ENCODE measurements at places on chromosomes 4 and X.

DNA sequence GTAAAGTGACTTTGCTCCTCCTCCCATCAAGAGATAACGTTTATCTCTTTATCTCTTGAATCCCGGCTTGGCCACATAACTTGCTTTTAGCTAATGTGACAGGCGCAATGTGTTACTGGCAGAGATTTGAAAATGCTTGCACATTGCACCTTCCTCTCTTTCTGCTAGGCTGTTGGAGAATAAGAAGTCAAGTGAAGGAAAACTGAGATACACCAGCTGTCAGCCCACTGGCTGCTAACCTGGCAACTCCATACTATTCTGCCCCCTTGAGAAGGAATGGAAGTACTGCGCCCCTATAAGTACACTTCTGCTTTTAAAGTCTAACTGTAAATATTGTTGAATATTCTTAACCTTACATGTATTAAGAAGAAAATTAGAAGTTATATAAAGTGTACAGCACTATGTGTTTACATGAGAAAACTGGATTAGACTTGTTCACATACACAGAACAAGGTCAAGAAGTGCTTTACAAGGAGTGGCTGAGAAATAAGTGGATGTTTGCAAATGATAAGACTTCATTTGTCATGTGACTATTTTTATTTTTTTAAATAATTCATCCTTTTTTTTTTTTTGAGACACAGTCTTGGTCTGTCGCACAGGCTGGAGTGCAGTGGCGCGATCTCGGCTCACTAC, 424.5 kb upstream of the CTSO start:
- peak; percentile 22 for DNase-seq

DNA sequence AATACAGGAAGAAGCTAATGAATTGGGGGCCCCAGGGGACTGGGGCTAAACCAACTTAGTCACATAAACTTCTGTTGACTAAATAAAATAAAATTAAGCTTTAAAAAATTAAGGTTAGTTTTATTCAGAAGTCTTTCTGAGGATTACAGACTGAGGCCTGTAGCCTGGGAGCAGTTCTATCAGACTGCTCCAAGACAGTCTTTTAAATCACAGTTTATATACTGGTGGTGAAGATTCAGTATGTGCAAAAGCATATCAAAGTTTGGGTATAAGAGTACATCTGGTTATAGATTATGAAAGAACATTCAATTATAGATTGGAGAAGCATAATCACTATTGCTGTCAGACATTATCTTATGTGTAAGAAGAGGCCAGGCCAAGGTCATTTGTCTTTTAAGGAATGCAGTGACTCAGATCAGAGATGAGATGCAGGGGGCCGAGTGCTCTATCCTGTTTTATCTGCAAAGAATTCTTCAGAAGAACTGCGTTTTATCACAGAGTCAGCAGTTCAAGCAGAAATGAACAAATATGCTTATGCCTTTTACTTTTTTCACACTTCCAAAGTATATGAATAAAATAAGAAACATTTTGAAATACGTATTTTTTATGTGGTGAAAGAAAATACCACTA, 109.4 kb downstream of the PDHA2 start:
- DNase-seq, result no peak

DNA sequence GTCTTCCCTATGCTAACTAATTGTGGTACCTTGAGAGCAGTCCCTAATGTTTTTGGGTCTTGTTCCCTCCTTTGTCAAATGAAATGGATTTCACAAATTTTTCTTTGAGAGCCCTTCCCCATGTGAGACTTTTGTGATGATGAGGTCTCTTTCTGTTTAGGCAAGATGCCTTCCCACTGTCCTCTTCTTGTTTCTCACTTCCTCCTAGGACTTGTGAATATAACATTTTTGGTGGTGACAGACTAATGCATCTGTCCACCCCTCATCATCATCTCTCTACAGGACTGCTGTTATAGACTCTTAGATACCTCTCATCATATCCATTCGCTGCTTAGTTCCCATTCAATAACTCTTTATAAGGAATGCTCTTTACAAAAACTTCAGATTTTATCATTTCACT, 8.7 kb upstream of the ANK2 start:
- DNase-seq, result no peak

GRCh38 chr4:1302159-1302558, 12.5 kb downstream of the MAEA start:
- no peak for DNase-seq

- DNase-seq, result no peak
Measured at GRCh38 chrX:642436-643240, 12.0 kb downstream of the SHOX start.

GRCh38 chrX:25663701-25664100, 474.4 kb upstream of the MAGEB18 start:
- no peak for DNase-seq

DNA sequence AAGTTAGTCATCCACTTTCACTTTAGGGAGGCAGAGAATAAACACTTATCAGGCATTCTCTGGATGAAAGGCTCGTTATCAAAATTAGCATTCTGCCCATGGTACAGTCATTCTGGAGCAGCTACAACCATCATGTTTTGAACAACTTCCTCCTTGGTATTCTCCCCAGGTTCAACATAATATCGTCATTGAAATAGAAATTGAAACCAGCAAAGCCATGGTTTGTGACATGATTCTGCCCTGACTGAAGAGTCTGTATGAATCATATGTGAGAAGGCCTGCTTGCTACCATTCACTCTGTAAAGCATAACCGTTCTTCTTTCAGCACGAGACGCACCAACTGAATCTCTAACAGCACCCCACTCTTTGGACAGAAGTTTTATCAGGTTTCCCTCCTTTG, 127.5 kb upstream of the RADX start:
- DNase-seq, result no peak
